ENCODE measurements at places on chromosomes 13 and 19. TPM values are rescaled to one million over a fixed set of nuclear protein-coding genes. Genes with fewer than 3 reads are reported as not detected.

Gene KCNRG
- not detected for total RNA-seq

Gene IGFL2
- total RNA-seq, result not detected

Gene NKPD1
- total RNA-seq, result 0.81 TPM

Gene ZNF616
- 1.8 TPM for total RNA-seq

Gene PLK5
- total RNA-seq, result not detected

Gene SIGLEC8
- total RNA-seq, result not detected

Gene PSG1
- total RNA-seq, result not detected
